ENCODE measurements at places on chromosomes 16 and 17.

GRCh38 chr17:57146273-57146672, 61.2 kb downstream of the AKAP1 start:
- no peak for DNase-seq

DNA sequence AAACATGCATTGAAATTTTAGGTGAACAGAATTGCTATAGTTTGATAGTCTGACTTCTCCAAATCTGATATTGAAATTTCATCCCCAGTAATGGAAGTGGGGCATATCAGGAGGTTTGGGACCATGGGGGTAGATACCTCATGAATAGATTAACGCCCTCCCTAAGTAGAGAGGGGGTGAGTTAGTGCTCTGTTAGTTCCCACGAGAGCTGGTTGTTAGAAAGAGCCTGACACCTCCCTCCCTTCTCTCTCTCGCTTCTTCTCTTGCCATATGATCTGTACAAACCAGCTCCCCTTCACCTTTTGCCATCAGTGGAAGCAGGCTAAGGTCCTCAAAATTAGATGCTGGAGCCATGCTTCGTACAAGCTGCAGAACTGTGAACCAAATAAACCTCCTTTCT, 78.8 kb downstream of the BRIP1 start:
- DNase-seq: no peak

DNA sequence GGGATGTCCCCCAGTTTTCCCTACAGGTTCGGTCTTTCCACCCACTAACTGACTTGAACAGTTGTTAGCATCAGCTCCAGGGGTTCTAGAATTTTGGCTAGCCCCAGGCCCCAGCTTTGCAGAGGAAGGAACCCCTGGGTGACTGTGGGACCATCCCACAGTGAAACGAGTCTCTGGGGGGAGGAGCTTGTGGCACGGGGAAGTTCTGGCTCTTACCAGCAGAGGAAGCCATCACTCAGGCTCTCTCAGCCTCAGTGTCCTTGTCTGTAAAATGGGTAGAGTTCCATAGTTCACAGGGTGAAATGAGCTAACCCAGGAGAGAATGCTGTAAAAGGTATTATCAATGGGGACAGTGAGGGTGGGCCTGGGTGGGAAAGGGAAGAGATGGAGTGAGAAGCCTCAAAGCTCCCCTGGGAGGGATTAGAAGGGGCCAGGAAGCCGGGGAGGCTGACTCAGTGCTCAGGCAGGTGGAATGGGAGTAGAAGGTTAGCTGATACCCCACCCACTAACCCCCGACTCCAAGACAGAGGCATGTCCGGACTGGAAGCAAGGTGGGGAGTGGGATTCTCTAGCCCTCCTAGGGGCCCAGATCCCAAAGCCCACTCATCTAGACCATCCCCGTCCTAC, 30.9 kb upstream of the CDC42EP4 start:
- peak; percentile 65 for DNase-seq

DNA sequence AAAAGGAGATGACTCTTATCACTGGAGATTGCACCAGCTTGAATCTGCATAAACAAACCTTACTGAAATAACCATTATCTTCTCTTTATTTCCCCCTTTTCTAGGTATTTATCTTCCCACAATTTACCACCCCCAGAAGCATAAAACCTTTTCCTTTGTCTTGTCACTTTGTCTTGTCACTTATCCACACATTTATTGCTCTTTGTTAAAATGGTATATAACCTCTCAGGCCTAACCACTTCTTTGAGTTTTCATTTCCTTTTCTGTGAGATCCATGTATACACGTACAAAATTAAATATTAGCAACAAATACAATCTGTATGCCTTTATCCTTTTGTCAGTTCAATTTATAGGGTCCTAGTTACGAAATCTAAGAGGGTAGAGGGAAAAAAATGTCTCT, 122.9 kb downstream of the CACNG3 start:
- DNase-seq: no peak

- no peak for DNase-seq
Observed at GRCh38 chr16:35188288-35189155, 1729.1 kb downstream of the TP53TG3F start.

Data from AG10803 (cell line).